ENCODE measurements at places on chromosomes 3 and 15.

DNA sequence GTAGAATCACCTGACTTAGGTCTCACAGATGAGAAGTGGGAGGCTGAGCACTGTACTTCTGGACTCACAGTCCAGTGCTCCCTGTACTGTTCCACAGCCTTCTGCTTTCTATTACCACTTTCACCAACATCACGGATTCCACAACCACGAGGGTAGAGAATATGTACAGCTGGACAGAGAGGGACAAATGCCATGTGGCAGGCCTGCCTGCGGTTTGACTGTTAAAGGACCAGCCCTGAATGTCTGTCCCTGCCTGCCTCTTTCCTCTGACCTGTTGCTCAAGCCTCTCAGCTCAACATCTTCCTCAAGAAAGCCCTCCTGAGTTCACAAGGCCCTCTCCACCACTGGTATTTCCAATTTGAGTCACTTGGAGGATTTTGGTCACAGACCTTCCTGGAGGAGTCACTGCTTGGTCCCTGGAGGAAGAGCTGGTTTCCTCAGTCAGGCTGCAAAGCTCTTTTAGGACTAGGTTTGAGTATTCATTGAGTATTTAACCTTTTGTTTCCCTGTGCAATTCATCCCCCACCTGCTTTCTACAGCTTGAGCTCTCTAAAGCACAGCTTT, 49.1 kb downstream of the RAB11A start:
- no peak for DNase-seq

- DNase-seq: no peak
These were observed 245.7 kb downstream of the ZIC1 start for GRCh38 chr3:147654827-147655226.

DNA sequence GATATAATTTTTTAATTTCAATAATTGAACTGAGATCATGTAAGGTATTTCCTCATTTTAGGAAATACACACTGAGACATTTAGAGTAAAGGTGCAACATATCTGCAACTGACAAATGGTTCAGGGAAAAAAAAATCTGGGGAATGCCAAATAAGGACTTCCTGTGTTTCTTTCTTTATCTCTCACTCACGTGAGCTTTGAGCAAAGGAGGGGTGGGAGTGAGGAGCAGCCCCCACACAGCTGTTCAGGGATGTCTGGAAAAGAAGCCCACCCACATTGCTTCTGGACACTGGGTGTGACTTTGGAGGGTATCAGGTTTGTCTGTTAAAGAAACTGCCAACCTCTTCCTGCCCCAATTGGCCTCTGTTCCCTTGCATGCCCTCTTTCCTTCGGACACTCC, 5.6 kb upstream of the TP63 start:
- no peak for DNase-seq

GRCh38 chr3:170740726-170741591, 129.0 kb downstream of the RPL22L1 start:
- DNase-seq: no peak

GRCh38 chr3:104549099-104549714, 817.5 kb upstream of the ALCAM start:
- DNase-seq: no peak

Measured in epithelial cell of prostate (primary cell).